ENCODE measurements at places on chromosomes 1 and 21. TPM values are rescaled to one million over a fixed set of nuclear protein-coding genes. Genes with fewer than 3 reads are reported as not detected.
A peak's percentile ranks its signal among the peaks of the same experiment; 100 is the strongest.

GRCh38 chr1:157245823-157246222 lies 107.6 kb upstream of the ETV3 start:
- no peak for DNase-seq

- DNase-seq = no peak
Measured at GRCh38 chr1:8516793-8517556, 199.1 kb downstream of the SLC45A1 start.

DNA sequence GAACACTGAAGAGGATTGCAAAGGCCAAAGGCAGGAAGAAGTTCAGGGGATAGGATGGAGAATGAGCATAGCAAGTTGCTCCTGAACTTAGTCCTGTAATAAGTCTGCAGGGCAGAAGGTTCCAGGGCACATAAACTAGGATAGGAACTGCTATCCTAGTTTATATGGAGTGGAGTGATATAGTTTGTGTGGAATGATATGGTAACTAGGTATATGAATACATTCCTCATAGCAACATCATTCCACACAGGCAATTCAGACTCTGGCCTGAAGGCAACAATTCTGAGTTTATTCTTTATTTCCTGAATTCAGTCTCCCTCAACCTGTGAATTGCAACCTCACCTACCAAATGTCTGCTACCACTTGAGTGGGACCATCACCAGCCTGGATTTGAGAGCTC lies 154.9 kb upstream of the GREM2 start:
- DNase-seq = no peak

- no peak for DNase-seq
Measured at GRCh38 chr1:173915596-173915995, 1.5 kb downstream of the SERPINC1 start.

- DNase-seq = peak; percentile 50
Measured at GRCh38 chr21:46065914-46066551, 31.9 kb upstream of the COL6A2 start.

DNA sequence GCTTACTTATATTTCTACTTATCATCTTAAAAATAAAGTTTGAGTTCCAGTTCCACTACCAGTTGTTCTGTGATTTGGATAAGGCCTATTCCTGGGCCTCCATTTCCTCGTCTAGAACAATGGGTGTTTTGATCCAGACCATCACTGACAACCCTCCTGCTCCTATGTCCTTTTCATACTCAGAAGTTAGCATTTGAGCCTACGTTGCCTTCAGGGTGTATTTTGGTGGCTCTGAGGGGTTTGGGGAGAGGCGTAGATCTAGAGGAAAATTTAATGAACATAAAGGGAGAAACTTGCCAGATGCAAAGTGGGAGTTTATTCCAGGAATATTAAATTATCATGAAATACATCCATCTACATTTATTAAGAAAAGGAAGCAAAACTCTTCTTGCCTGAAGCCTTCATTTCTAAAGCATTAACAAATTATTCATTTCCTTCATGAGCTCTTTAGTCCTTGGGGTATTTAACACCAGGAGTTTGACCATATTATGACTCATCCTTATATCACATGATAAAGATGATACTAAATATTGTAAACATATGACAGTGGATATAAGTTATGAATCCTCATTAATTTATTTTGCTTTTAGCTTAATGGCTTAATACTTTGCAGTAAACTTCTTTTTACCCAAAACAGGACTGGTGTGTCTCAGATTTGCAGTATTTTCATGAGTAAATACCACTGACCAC lies 47.2 kb upstream of the SYT14 start:
- DNase-seq = no peak

DNA sequence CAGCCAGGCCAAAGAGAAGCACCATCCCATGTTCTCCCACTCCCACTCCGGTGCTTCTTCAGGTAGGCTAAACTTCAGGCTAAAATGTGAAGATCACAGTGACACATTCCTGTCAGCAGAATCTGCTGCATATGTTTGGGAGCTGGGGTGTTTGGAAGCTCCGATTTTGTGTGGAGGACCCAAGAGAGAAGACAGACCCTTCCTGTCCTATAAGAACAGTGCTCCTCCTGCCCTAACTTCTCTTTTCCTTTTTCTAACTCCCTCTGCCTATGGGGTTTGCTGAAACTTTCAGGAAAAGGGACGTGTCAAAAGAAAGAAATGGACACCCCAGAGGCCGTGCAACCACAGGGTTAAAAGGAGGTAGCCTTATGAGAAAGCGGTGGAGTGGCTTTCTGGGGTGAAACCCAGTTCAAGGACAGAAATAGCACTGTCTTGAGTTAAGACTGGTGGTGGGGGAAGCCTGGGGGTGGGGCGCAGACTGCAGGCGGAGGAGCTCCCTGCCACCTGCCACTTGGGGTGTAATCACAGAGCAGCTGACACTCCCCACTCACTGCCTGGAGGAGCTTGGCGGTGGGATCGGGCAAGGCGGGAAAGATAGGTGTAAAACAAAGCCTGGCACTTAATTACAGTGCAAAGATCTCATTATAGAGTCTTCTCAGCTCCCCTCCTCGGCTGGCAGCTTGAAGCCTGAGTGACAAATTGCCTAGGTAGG lies 645 bp upstream of the TLR5 start:
- peak; percentile 58 for DNase-seq

- peak; percentile 46 for DNase-seq
Measured at GRCh38 chr1:227728059-227728891, 6.8 kb downstream of the JMJD4 start.

DNA sequence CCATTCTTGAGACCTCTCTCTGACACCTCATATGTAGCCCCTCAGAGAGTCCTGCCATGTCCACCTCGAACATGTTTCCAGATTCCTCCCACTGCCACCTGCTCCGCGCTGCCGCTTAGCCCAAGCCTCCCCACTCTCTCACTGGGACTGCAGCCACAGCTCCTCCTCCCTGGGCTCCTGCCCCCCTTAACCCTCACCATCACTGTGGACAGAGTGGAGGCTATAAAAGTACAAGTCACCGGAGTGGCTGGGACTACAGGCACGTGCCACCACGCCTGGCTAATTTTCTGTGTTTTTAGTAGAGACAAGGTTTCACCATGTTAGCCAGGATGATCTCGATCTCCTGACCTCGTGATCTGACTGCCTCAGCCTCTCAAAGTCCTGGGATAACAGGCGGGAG lies 77.0 kb downstream of the VWA5B1 start:
- DNase-seq = no peak

GRCh38 chr21:35530766-35531165 lies 481.7 kb upstream of the RUNX1 start:
- DNase-seq = no peak

DNA sequence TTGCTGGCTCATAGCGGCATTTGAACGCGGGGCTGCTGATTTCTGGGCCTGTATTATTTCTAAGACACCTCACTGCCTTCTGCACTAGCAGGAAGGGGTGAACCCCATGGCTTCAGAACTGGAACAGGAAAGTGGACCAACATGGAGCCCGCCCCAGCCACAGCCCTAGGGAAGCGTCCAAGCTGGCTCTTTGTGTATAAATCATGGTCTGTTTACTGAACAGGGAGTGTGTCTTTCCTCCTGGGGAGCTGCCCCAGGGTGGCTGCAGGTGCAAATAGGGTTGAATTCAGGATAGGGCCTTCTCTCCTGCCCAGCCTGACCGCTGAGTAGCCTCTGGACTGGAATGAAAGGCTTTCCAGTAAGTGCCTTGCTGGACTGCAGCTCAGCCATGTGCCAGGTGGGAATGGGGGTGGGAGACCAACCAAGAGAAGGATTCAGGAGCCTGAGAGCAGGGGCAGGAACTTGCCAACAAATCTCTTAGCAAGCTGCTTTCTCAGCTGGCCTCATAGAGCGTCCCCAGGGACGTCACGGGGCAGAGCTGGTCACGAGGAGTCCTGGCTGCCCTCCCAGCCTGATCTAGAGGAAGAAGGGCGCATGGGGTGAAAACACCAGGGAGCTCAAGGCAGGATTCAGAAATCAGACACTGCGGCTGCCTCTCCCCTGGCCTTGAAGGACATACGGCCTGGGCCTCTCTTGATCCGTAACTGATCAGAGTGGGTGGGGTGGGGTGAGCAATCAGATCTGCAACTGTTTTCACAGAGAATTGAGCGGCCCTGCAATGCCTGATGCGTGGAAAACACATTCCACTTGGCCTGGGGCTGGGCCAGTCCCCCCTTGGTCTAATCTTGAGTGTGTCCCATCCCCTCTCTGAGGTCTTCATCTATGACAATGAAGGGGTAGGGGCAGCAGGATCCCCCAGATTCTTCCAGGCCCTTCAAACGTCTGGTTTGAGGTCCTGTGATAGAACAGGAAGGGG lies 56.5 kb upstream of the SELENON start:
- DNase-seq = peak; percentile 57

GRCh38 chr1:247360116-247360898 lies 28.6 kb upstream of the ZNF496 start:
- no peak for DNase-seq

DNA sequence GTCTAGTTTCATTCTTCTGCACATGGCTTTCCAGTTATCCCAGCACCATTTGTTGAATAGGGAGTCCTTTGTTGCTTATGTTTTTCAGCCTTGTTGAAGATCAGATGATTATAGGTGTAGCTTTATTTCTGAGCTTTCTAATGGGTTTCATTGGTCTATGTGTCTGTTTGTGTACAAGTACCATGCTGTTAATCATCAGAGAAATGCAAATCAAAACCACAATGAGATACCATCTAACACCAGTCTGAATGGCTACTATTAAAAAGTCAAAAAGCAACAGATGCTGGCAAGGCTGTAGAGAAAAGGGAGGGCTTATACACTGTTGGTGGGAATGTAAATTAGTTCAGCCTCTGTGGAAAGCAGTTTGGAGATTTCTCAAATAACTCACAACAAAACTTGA lies 321.5 kb upstream of the PTBP2 start:
- no peak for DNase-seq

- DNase-seq = no peak
Measured at GRCh38 chr1:11373895-11374747, 101.1 kb downstream of the UBIAD1 start.

- DNase-seq = no peak
Measured at GRCh38 chr21:33654412-33654811, 12.1 kb downstream of the ITSN1 start.

DNA sequence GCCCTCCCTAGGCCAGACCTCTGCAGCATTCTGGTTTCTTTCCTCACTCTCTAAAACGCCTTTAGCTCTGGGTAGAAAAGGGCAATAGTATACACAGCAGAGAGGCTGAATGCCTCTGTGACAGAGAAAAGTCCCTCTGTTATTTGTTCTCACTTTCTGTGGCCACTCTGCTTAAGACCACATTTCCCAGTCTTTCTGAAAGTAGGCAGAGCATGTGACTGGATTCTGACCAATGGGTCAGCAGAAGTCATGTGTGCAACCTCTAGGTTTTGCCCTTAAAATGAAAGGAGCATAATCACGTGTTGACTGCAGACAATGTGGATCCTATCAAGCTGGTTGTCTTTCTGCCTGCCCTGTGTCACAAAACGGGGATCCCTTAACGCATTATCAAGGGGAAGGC lies 79.7 kb upstream of the MARK1 start:
- DNase-seq = no peak

DNA sequence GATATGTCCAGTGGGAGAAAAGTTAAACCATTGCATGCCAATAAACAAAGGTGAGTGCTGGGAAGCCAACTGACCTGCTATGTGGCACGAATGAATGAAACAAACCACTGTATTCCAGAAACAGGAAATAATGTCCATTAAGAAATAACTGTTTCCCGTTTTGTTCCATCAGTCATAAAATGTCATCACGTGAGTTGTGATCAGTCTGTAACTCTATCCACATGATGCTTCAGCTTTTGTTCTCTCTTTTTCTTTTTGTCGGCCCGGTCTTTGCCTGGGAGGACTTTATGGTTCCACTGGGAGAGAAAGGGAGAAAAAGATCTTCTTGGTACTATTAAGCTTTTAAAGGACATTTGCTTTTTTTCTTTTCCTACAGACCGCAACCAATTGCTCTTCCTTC lies 179.9 kb downstream of the TGFB2 start:
- no peak for DNase-seq

DNA sequence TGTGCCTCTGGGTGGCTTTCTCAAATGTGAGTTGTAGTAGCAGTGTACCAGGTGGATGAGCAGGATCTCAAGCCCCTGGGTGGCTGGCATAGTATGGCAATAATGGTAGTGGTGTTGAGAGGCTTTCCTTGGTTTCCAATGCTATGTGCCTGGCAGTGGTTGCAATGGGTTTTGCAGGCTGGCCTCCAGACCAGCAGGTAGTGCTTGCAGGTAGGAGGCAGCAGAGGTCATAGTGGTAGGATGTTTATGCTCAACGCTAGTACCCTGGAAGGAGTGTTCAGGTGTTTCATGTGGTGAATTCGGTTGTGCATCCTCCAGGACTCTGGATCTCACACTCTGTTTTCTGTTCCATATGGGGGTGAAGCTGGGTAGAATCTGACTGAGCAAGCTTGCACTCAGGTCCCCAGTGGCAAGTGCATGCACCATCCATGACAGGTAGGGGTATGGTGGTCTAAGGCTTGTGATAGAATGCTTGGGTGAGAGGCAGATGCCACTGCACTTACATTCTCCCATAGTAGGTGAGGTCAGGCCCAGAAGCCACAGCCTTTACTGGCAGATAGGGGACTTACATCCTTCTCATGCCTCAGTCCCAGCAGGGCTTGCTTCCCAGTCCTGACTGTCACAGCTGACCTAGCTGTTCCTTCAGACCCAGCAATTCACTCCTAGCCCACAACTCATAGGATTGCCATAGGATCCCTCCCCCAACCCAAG lies 410.5 kb upstream of the LRRC7 start:
- no peak for DNase-seq

DNA sequence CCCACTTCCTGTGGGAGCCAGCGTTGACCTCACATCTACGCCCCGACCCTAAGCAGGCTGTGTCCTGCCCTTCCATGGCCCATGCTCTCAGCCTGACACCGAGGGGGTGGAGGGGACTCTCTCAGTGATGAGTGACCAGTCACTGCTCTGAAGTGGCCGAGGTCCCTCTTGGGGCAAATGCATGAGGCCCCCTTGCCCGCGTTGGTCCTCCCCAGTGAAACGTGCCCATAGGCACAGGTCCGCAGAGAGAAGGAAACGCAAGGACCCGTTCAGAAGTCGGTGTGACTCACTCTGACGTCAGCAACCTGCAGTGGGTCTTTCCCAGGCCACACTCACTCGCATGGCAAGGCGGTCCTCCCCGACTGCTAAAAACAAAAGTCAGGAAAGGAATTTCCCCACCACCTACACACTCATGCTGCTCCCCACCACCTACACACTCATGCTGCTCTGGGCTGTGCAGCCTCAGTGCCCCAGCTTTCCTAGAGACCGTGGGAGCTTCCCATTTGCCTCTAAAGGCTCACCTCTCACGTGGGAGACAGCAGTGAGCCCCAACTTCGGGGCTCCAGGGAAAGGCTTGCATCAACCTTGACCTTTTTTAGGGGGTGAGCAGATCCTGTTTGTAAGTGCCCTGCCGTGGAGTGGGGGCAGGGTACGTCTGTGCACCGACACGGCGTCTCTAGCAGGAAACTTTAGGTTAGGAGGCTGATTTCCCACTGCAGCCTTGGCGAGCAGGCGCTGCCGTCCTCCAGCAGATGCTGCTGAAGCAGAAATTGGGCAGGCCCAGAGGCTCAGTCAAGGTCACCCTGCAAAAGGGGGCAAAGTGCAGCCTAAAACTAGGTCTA lies 11.4 kb downstream of the UBASH3A start:
- no peak for DNase-seq

GRCh38 chr1:161115132-161115711 lies 2.6 kb downstream of the PFDN2 start:
- no peak for DNase-seq

The SORT1 gene
- 49.7 TPM for polyA plus RNA-seq

The DISP3 gene
- polyA plus RNA-seq = 0.42 TPM

The IL10 gene
- 0.47 TPM for polyA plus RNA-seq

The MAP3K6 gene
- polyA plus RNA-seq = 13.5 TPM

The KIF21B gene
- 6.8 TPM for polyA plus RNA-seq

The QSOX1 gene
- polyA plus RNA-seq = 207 TPM

The NOS1AP gene
- polyA plus RNA-seq = 2.8 TPM

The PRDX6 gene
- polyA plus RNA-seq = 268 TPM

The CNKSR1 gene
- polyA plus RNA-seq = 25.1 TPM

The TMCC2 gene
- 21.5 TPM for polyA plus RNA-seq

The LCE2B gene
- polyA plus RNA-seq = not detected

The ZNF648 gene
- 0.05 TPM for polyA plus RNA-seq

All from right lung (tissue), 10 donors.